Urothelium cell line (cell line): ENCODE measurements at places on chromosomes 7 and 10.

DNA sequence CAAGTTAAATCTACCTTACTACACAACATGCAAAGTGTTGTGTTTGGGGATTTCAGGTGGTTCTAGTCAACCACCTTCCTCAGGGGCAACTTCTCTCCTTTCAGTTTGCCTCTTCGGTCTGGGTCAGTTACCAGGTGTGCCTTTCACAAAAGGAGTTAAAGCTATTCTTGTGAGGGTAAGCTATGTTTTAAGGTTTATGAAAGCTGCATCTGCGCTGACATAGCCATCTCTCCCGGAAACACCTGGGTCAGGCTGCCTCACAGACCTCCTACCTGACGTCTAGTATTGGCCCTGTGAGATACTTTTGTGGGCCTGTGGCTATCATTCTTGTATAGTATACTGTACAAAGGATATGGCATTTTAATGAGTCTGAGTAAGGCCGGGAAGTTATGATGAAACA lies 67.7 kb upstream of the ITGA8 start:
- DNase-seq, result no peak

- no peak for DNase-seq
These were observed 107.7 kb downstream of the FAM53B start for GRCh38 chr10:124636271-124636995.

- DNase-seq, result no peak
These were observed 936.6 kb downstream of the NRG3 start for GRCh38 chr10:82811621-82812020.

- DNase-seq, result no peak
These were observed 3.0 kb downstream of the TBX20 start for GRCh38 chr7:35250941-35251340.

DNA sequence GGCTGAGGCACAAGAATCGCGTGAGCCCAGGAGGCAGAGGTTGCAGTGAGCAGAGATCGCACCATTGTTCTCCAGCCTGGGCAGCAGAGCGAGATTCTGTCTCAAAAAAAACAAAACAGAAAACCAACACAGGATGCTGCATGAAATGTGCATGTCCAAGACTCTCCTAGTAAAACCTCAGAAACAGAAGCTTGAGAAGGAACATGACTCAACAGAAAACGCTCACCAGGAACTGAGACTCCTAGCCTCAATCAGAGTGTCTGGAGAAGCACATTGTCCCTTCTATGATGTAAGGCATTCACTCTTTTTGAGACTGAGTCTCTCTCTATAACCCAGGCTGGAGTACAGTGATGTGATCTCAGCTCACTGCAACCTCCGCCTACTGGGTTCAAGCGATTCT lies 168.3 kb downstream of the MYOF start:
- DNase-seq, result no peak
